ENCODE measurements at places on chromosomes 4 and X.

DNA sequence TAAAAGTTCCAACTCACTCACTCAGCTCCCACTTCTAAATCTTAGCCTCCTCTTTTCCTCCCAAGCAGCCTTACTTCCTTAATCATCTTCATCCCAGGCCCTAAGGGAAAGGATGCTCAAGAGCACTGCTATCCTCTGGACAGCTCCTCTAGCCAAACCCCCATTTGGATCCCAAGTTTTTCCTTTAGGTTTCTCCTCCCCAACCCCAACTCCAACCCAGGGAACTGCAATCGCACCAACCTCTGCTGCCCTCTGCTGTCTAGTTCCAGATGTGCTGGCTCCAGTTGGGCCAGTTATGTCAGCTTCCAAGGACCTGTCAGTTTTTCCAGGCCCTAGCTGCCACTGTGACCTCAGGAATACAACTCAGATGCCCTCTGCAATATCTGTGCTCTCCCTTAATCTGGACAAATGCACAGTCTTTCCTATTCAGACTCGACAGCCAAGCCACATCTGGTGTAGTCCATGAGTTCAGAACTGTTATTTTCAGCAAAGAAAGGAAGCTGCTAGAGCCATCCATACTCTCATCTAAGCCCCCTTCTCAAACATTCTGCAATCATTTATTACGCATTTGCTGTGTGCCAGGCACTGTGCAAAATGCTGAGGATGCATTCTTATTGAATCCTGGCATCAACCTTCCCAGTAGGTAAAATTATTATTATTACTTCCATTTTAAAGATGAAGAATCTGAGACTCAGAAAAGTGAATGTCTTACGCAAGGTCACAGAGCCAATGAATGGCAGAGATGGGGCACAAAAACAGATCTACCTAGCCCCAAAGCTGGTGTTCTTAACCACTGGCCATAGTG is 12.3 kb upstream of the XPNPEP2 start:
- peak; percentile 8 for DNase-seq

- DNase-seq, result no peak
These were observed 202.2 kb downstream of the QDPR start for GRCh38 chr4:17309567-17310268.

GRCh38 chr4:88018466-88018865 is 11.0 kb downstream of the PKD2 start:
- DNase-seq, result no peak

- no peak for DNase-seq
These were observed 3.8 kb upstream of the AMMECR1 start for GRCh38 chrX:110321670-110322069.

- DNase-seq, result no peak
These were observed 110.0 kb downstream of the DTHD1 start for GRCh38 chr4:36391411-36391810.

GRCh38 chr4:124980276-124980752 is 267.8 kb upstream of the ANKRD50 start:
- no peak for DNase-seq

DNA sequence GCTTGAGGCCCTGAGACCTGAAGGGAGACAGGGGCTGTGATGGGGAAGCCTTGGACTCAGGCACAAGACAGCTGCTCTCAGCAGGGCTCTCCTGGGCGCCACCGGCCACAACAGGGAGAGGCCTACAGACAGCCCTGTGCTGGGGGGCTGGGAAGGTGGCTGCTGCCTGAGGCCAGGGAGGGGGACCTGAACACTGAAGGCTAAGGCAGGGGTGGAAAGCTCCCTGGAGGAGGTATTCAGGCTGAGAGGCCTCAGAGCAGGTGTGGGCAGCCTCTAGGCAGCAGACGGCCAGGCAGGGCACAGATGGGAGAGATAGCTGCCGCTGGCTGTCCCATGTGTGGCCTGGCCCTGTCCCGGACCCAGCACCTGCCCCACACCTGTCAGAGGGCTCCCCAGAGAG is 33.0 kb downstream of the TACC3 start:
- DNase-seq, result no peak

DNA sequence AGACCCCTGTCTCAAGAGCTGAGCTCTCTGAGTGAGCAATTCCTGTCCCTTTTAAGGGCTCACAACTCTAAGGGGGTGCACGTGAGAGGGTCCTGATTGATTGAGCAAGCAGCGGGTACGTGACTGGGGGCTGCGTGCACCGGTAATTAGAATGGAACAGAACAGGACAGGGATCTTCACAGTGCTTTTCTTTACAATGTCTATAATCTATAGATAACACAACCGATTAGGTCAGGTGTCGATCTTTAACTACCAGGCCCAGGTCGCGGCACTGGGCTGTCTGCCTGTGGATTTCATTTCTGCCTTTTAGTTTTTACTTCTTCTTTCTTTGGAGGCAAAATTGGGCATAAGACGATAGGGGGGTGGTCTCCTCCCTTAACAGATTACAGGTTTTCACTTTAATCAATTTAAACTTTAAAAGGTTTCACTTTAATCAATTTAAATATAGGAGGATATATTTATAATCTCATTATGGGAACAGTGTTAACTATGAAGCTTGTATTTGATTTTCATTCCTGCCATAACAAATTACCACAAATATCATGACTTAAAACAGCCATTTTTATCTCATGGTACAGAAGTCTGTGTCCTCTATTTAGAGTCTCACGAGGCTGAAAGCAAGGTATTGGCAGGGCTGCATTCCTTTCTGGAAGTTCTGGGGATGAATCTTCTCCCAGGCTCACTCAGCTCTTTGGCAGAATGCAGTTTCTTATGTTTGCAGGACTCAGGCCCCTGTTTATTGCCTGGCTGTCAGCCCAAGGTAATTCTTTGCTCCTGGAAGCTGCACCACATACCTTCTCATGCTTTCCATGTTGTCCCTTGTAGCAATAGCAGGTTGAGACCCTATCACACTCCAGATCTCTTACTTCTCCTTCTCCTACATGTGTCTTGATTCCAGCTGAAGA is 5.2 kb downstream of the SPATA4 start:
- DNase-seq, result no peak

GRCh38 chr4:144809056-144809640 is 163.2 kb downstream of the HHIP start:
- no peak for DNase-seq

GRCh38 chrX:23901805-23902204 is 5.9 kb downstream of the APOO start:
- no peak for DNase-seq

DNA sequence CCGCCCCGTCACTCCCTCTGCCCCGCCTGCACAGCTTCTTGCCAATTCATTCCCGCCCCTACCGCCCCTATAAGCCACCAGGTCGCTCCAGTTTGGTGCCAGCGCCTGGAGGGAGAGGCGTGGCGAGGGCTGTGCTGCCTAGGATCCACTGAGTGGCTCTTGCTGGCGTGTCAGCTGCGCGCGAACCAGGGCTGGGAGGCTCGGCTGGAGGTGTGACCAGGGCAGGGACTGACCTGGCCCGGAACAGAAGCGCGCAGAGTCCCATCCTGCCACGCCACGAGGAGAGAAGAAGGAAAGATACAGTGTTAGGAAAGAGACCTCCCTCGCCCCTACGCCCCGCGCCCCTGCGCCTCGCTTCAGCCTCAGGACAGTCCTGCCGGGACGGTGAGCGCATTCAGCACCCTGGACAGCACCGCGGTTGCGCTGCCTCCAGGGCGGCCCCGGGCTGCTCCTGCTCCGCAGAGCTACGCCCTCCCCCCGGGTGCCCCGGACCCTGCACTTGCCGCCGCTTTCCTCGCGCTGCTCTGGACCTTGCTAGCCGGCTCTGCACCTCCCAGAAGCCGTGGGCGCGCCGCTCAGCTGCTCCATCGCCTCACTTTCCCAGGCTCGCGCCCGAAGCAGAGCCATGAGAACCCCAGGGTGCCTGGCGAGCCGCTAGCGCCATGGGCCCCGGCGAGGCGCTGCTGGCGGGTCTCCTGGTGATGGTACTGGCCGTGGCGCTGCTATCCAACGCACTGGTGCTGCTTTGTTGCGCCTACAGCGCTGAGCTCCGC is at the start of gene GPR78:
Gene GPR78 (plus strand): TSS at position 72 of the 773 bp plus-strand sequence. CDS start 591 bp downstream, at position 663.
- no peak for DNase-seq

GRCh38 chr4:134425756-134426155 is 224.2 kb upstream of the PABPC4L start:
- DNase-seq, result no peak

GRCh38 chrX:3286196-3286945 is 60.1 kb downstream of the MXRA5 start:
- DNase-seq, result no peak

GRCh38 chr4:21898101-21898500 is 50.5 kb downstream of the KCNIP4 start:
- no peak for DNase-seq

DNA sequence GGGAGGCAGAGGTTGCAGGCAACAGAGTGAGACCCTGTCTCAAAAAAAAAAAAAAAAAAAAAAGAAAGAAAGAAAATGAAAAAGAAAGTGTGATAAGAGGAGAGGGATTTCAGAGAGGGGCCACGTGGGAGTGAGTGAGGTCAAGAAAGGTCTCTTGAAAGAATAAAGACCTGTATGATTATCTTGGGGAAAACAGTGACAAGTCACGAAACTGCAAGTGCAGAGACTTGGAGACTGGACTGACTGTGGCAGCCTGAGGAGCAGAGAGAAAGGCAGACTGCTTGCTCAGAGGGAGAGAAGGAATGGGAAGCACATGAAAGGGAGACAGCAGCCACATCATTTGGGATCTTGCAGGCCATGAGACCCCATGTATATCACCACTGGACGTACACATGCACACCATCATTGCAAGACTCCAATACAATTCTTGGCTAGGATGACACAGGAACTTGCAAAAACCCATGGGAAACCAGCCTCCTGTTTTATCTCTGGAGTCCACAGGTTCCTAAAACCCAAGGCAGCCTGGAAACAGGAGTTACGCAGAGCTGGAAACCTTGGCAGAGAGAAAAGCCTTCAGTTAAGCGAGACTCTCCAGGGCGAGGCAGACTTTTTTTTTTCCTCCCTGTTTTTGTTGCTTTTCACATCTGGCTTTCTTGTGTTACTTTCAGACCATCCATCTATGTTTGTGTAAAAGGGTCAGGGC is 207.0 kb upstream of the TBL1X start:
- DNase-seq, result no peak

- no peak for DNase-seq
These were observed 120.0 kb downstream of the SPRY1 start for GRCh38 chr4:123516576-123516975.

DNA sequence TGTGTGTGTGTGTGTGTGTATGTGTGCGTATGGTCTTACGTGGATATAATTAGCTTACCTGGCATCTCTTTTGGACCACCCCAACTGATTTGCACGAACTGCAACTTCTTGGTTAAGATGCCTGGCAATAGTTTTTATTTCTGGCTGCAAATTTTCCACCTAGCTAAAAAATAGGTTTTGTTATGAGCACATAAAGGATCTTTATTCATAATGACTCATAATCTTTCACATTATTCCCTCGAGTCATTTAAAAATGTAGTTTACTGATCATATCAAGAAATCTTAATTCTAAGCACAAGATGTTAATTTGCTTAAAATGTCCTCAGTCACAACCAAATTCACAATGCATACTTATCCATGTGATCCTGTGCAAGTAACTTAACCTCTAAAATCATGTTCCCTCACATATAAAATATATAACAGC is 1.5 kb downstream of the COX18 start:
- DNase-seq, result no peak

- no peak for DNase-seq
These were observed 8.3 kb upstream of the TMEM154 start for GRCh38 chr4:152687974-152688599.

GRCh38 chrX:10988653-10989052 is 122.5 kb upstream of the HCCS start:
- no peak for DNase-seq

DNA sequence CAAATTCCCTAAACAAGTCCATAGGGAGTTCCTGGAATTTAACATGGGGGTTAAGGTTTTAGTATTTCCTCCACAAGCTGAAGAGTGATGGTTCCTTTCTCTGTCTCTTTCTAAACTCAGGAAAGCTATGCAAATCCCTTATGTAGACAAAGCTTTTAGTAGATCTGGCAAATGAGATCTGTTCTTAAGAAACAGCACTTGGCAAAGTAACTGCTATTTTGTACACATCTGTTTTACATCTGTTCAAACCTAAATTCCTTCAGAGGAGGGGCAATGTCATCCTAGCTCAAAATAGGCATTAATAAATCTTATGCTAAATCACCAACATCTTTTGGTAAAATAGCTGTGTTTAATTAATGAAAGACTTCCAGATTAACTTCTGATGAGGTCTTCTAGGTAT is 137.8 kb upstream of the TBC1D9 start:
- DNase-seq, result no peak

DNA sequence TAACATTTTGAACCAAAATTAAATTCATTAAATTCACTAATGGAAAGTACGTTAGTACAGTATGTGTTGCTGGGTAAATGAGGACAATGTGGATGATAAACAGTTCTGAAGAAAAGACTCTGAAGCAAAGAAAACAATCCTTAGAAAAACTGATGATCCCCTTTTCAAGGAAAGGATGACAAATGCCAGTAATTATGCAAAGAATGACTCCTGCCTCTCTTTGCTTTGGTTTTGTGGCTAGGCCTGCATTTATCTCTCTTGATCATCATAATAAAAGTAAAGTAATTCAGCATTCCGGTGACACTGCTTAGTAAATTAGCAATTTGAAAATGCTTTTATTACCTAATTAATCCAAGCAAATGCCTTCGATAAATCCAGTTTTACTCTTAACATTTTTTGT is 652.2 kb upstream of the DIPK2B start:
- DNase-seq, result no peak

DNA sequence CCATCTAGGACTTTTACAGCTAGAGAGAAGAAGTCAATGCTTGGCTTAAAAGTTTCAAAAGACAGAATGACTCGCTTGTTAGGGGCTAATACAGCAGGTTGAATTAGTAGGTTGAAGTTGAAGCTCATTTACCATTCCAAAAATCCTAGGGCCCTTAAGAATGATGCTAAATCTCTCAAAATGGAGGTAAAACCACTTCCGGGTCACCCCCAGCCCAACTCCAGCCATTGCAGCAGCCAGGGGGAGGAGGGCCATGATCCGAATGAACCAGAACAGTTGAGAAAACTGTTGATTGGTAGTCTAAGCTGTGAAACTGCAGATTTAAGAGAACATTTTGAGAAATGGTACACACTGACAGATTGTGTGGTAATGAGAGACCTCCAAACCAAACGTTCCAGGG is 245.4 kb downstream of the HNRNPD start:
- DNase-seq, result no peak

DNA sequence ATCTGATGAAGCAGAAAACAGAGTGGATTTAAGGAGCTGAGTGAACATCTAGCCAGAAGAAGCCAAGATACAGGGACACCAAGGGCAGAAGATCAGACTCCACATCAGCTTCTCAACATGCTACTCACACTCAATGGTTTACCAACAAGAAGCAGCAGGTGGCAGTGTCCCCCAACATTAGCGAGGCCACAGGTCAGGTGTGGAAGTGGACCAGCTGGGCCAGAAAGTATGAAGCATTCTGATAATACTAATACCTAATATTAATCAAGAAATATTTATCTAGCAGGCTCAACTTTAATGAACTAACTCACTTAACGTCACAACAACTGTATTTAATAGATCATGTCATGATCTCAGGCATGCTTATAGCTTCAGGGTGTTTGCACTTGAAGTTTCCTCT is 73.4 kb upstream of the TTC29 start:
- peak; percentile 31 for DNase-seq
